EH (cell line): ENCODE measurements at places on chromosomes 13 and 19.

- DNase-seq, result peak; percentile 28
Observed at GRCh38 chr19:45130888-45131615, 29.7 kb downstream of the NKPD1 start.

GRCh38 chr13:25725104-25725503 lies 326.7 kb downstream of the SHISA2 start:
- no peak for DNase-seq

DNA sequence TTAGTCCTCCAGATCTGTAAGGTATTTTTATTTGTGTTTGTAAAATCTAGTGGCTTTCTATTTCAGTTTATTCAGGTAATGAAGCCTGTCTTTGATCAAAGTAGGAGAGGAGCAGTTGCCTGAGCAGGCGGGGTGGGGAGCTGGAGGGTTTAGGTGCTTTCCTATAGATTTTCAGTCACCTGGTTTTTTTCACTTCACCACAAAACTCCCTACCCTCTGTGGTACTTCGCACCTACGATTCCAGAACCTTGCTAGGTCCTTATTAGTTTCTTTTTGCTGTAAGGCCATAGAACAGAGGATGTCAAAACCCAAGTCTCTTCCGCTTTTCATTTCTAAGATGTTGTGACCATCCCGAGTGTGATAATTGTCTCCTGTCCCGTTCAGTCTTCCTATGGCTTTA lies 26.6 kb downstream of the SLAIN1 start:
- DNase-seq, result no peak

- DNase-seq, result no peak
Observed at GRCh38 chr13:45198041-45198440, 2.8 kb downstream of the KCTD4 start.

GRCh38 chr19:43380771-43381386 lies 27.4 kb downstream of the CD177 start:
- DNase-seq, result no peak

- DNase-seq, result no peak
Observed at GRCh38 chr13:79590394-79590676, 109.4 kb downstream of the NDFIP2 start.

DNA sequence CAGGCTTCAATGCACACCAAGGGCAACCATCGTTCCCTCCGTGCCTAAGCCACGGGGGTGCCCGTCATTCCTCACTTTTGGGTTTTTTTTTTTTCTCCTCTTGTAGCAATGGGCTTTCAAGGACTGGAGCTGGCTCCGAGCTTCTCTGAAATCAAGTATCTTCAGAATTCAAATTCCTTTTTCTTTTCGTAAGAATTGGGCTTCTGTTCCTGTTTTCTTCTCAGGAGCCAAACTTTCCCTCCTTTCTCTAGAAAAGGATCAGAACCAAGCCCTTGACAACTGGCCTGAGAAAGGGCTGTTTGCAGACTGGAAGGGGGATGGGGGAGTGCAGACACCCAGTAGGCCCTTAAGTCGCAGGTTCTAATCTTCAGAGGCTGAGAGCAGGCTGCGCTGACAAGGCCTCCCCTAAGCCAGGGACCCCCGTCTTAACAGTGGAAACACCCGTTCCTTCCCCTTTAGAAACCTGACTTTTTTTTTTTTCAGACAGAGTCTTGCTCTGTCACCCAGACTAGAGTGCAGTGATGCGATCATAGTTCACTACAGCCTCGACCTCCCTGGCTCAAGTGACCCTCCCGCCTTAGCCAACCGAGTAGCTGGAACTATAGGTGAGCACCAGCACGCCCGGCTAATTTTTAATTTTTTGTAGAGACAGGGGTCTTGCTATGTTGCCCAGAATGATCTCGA lies 51.6 kb downstream of the RFX2 start:
- no peak for DNase-seq

DNA sequence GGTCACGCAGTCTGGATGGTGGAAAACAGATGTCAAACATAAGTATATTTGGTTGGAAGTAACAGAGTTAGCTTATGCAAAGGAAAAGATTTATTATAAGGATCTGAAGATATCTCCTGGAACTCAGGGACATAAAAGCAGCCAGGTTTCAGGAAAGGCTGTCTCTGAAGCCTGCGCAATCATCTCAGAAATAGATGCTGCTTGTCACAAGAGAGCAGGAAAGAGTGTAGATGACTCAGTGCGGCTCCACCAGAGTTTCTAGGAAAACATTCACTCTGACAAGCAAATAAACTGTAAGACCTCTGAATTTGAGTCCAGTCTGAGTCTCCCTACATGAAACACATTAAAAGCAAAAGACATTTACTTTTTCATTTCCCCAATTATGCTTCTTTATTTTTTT lies 220.4 kb upstream of the HTR2A start:
- peak; percentile 83 for DNase-seq

GRCh38 chr19:35220315-35220921 lies 8.1 kb downstream of the FAM187B start:
- no peak for DNase-seq

- DNase-seq, result no peak
Observed at GRCh38 chr19:20969898-20970297, 46.8 kb downstream of the ZNF85 start.

DNA sequence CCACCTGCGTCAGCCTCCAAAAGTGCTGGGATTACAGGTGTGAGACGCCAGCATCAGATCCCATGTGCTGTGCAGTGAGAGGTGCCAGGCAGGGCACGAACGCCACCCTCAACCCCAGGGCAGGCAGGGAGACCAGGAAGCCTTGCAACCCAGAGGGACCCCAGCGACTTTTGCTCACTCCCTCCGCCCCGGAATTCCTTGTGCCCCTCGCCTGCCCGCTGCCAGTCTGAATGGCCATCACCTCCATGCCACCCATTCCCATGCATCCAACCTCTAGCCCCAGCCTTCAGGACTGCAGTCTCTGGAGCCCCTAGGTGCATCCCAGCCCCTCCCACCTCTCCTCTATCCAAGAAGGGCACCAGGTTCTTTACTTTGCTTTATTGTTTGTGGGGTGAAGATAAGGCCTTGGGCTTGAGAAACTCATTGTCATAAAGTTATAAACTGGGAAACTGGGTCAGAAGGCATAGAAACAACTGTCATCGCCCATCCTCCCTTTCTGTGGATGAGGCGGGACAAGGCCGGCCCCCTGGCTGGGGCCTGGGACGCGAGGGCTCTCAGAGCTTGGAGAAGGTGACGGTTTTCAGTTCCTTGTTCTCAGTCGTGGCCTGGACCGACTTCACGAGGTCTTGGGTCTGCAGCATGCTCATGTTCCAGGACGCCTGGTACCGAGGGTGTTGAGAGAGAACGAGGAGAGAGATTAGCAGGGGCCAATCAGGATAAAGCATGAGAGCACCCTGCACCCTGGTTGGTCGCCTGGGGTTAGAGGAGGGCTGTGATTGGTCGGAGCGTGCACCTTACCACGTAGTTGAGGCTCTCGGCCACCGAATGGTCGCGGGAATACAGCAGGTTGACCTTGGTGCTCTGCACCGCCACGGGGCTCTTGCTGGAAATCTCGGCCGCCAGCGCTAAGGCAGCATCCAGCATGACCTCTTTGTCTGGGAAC lies 2.6 kb upstream of the LGALS4 start:
- DNase-seq, result no peak

- no peak for DNase-seq
Observed at GRCh38 chr19:1206150-1206863, 729 bp downstream of the STK11 start.

- no peak for DNase-seq
Observed at GRCh38 chr19:40907968-40908735, 26.1 kb upstream of the CYP2A7 start.

DNA sequence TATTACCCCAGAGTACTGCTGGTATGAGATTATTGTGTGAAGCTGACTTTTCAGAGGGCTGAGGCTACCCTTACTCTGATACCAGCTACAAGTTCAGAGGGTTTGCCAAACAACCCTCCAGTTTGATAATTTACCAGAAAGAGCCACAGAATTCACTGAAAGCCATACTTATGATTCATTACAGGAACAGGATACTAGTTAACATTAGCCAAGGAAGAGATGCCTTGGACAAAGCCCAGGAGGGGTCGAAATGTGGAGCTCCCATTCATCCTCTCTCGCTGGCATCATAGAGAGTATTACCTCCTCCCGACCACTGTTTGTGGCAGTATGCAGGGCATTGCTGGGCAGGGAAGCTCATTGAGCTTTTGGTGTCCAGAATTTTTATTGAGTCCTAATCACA lies 364.3 kb downstream of the KCNRG start:
- DNase-seq, result peak; percentile 14

DNA sequence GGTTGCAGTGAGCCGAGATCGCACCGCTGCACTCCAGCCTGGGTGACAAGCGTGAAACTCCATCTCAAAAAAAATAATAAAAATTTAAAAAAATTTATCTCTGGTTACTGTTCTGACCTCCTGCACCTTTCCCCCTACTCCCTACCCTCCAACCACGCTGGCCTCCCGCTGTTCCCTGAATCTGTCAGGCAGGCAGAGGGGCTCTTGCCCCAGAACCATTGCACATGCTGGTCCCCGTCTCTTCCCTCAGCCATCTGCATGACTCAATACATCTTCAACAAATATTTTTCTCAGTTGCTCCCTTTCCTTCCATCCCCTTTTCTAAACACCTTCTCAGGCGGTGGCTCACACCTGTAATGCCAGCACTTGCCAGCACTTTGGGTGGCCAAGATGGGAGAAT lies 1.1 kb upstream of the FAM187B start:
- DNase-seq, result no peak

DNA sequence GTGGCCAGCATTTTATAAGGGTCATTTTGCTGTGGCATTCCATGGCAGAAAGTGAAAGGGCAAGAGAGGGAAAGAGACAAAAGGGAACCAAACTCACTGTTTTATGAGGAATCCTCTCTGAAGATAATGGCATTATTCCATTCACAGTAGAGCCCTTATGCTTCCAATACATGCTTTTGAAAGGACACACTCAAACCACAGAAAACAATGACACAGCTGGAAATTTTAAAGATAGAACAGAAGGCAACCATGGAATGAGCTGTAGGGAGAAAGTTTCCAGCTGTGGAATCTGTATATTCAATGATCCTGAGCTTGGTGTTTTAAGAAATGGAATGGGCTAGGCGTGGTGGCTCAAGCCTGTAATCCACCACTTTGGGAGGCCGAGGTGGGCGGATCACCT lies 677.4 kb downstream of the SLITRK1 start:
- DNase-seq, result no peak

GRCh38 chr13:28819046-28819730 lies 951 bp upstream of the MTUS2 start:
- peak; percentile 50 for DNase-seq

GRCh38 chr13:22103046-22104027 lies 432.5 kb downstream of the FGF9 start:
- DNase-seq, result no peak

DNA sequence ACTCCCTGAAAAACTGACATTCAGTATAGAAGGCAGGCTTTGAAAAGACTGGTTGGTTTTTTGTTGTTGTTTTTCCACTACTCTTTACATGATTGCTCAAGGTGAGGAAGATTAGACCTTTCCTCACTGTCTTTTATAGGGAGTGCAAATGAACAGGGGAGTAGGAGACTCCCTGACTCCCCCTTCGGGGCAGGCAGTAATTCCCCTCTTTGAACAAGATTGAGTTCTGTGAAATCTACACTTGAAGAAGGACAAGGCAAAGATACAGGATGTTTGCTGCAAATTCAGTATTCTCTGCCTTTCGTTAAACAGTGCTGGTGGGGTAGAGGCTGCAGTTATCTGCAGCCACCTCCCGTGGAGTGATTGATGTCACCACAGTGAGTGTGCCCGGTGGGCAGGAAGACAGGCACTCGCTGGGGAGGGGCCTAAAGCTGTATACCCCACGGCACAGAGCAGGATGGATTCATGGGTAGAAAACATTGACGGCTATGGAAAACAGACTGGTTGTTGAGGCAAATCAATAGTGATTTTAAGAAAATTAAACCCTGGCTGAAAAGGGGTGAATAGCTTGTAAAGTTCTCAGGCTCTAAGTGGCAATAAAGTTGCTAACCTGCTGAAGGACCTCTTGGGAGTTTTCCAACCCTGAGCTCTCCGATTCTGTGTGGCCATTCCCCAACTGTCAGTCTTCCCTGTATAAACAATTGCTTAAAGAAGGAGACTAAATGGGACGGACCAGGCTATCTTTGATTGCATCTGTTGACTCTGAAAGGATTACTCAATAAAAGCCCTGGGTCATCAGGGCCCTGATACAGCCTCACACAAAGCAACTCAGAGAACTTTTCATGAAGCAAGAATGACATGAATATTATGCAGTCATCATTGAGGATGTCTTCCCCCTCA lies 308.3 kb downstream of the TBC1D4 start:
- DNase-seq, result peak; percentile 45

DNA sequence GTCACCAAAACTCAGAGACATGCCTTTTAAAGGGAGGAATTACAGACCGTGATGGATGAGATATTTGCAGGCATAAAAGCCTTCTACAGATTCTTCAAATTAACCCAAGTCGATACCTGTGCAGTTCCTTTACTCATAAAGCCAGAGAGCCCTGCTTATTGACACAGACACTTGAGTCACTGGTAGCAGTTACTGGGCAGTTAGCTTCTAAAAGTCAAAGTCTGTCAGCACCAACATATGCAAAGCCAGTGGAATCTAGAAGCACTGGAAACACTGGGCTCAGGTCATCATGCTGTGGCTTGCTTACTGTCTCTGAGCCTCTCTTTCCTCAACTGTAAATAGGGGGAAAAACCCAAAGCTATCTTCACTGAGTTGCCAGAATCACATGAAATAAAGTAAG lies 25.7 kb upstream of the LRCH1 start:
- no peak for DNase-seq

DNA sequence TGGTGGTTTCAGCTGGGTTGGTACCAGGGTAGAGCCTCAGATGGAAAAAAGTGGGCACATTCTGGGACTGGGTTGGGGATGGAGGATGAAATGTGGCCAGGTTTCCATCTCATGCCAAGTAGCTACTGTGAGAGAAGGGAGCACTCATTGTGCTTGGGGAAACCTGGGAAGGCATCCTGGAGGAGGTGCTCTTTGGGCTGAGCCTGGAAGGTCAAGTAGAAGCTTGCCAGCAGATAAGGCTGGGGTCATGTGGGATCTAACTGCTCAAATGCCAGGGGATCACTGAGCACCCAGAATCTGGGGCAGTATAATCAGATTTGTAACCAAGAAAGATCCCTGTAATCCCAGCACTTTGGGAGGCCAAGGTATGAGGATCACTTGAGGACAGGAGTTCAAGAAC lies 9.0 kb upstream of the KCNN1 start:
- DNase-seq, result no peak

- no peak for DNase-seq
Observed at GRCh38 chr13:21812192-21812626, 141.3 kb downstream of the FGF9 start.

DNA sequence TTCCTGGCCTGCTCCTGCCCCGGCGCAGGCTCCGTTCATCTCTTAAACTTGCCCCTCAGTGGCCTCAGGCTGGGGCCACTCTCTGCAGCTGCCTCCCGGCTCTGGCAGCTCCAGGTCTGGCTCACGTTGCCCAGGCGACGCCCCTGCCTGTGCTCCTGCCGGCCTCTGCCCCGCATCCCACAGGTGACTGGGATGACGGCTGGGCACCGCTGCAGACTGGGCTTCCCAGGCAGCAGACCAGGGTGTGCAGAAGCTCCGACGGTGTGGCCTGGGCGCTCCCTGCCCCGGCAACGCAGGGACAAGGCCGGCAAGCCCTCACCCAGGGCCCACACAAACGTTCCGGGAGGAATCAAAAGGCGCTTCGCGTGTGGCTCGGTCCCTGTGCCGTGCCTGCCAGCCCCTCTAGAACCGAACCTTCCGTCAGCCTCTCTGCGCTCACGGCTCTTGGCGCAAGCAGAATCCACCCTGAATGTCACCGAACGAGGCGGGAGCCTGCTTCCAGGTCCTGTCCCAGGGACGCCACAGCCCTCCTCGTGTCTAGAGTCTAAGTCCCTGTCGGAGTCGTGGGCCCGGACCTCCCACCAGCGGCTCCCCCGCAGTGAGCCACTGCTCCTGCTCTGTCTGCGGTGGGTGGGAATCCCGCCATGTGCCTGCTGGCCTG lies 64.8 kb downstream of the MLLT1 start:
- DNase-seq, result no peak
